GM23248 (cell line): ENCODE measurements at places on chromosomes 1 and 21. TPM values are rescaled to one million over a fixed set of nuclear protein-coding genes. Genes with fewer than 3 reads are reported as not detected.

The BMP8A gene
- total RNA-seq = not detected in 2 replicates

The DISC1 gene
- total RNA-seq = 1.2 and 2.0 TPM in 2 replicates

The TRPM2 gene
- 0.13 and 0.22 TPM in 2 replicates for total RNA-seq

The PCAT6 gene
- total RNA-seq = not detected in 2 replicates

The ITLN1 gene
- total RNA-seq = not detected in 2 replicates

The TNNI3K gene
- not detected in 2 replicates for total RNA-seq

The DDX59 gene
- 14.2 and 19.2 TPM in 2 replicates for total RNA-seq

DNA sequence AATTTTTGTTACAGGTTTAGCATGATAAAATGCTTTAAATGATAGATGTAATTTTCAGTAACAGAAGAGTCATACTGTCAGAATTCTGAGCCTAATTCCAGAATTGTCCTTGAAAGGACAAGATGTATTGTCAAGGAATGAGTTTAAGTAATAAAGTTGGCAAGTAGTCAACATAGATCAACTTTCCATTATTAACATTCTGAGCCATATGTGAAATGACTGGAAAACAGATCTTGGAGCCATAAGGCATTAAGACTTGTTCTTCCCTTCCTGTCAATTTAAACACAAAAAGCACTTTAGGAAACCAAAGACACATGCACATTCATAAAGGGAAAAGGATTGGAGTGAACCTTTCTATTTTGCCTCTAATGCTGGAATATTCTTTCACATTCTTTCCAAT lies 107.0 kb downstream of the ODF2L start:
- H3K4me1 ChIP-seq = no peaks in the 10 kb centered on the region
- H3K4me3 ChIP-seq = no peak overlapping the region
- DNase-seq = no peak
- H3K36me3 ChIP-seq = no peaks in the 10 kb centered on the region
- no peaks in the 10 kb centered on the region for H3K27me3 ChIP-seq

DNA sequence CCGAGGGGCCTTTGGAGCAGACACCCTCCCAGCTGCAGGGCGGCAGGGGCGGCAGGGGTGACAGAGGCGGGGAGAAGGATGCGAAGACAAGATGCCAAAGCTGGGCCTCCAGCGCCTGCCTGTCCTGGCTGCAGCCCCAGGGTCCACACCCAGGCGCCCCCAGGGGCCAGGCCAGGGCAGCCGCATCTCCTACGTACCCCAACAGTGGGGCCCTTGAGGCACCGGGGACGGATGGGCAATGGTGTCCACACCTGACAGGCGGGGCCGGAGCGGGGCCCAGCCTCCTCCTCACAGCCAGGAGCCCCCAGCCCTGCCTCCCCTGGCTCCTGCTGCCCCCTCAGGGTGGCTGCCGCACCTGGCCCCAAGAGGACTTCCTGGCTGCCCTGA lies 7.2 kb downstream of the B3GALT6 start:
- no peak overlapping the region for H3K4me3 ChIP-seq
- H3K4me1 ChIP-seq = no peaks in the 10 kb centered on the region
- H3K27ac ChIP-seq = no peak overlapping the region
- no peaks in the 10 kb centered on the region for H3K27me3 ChIP-seq

DNA sequence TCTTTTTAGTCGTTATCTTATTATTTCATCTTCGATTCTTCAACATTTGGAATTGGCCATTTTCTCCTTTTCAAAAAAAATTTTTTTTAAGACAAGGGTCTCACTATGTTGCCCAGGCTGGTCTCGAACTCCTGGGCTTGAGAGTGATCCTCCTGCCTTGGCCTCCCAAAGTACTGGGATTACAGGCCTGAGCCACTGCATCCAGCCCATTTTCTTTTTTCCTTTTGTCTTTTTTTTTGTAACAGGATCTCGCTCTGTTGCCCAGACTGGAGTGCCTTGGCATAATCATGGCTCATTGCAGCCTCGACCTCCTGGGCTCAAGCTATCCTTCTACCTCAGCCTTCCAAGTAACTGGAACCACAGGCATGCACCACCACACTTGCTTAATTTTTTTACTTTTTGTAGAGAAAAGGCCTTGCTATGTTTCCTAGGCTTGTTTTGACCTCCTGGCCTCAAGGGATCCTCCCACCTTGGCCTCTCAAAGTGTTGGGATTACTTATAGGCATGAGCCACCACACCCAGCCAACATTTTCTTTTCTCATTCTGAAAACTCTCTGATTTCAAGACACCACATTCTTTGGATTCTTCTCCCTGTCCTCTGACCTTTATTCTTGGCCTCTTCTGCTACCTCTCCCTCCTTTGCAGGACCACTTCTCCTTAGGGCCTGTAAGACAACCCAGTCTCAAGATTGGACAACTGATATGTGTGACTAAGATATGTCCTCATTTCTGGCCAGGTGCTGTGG lies 6.0 kb upstream of the MAP1LC3C start:
- H3K27me3 ChIP-seq = no peaks in the 10 kb centered on the region
- H3K27ac ChIP-seq = no peak overlapping the region
- H3K4me1 ChIP-seq = peaks cover 26% of the 10 kb centered on the region
- no peak for DNase-seq
- no peak overlapping the region for H3K4me3 ChIP-seq
- H3K36me3 ChIP-seq = no peaks in the 10 kb centered on the region

- no peaks in the 10 kb centered on the region for H3K27me3 ChIP-seq
- peak overlapping the region; percentile 94 for H3K27ac ChIP-seq
- H3K4me1 ChIP-seq = peaks cover 22% of the 10 kb centered on the region
- DNase-seq = peak; percentile 88
- H3K4me3 ChIP-seq = peak overlapping the region; percentile 65
Observed at GRCh38 chr21:28454564-28455252, 538.0 kb downstream of the LTN1 start.

GRCh38 chr1:2317230-2318065 lies 73.9 kb downstream of the MORN1 start:
- no peak overlapping the region for H3K27ac ChIP-seq
- peaks cover 12% of the 10 kb centered on the region for H3K4me1 ChIP-seq
- H3K36me3 ChIP-seq = no peaks in the 10 kb centered on the region
- no peaks in the 10 kb centered on the region for H3K27me3 ChIP-seq
- H3K4me3 ChIP-seq = no peak overlapping the region
- no peak for DNase-seq

- no peaks in the 10 kb centered on the region for H3K27me3 ChIP-seq
- H3K27ac ChIP-seq = no peak overlapping the region
- peaks cover 5% of the 10 kb centered on the region; the same call in 1 of the 2 replicates for H3K36me3 ChIP-seq
- peaks cover 6% of the 10 kb centered on the region for H3K4me1 ChIP-seq
Observed at GRCh38 chr1:59516881-59517280, 220.0 kb downstream of the FGGY start.

GRCh38 chr1:12600880-12601633 lies 17.0 kb downstream of the DHRS3 start:
- peak; percentile 36 for DNase-seq
- H3K4me3 ChIP-seq = no peak overlapping the region
- H3K27me3 ChIP-seq = no peaks in the 10 kb centered on the region
- no peak overlapping the region for H3K27ac ChIP-seq

DNA sequence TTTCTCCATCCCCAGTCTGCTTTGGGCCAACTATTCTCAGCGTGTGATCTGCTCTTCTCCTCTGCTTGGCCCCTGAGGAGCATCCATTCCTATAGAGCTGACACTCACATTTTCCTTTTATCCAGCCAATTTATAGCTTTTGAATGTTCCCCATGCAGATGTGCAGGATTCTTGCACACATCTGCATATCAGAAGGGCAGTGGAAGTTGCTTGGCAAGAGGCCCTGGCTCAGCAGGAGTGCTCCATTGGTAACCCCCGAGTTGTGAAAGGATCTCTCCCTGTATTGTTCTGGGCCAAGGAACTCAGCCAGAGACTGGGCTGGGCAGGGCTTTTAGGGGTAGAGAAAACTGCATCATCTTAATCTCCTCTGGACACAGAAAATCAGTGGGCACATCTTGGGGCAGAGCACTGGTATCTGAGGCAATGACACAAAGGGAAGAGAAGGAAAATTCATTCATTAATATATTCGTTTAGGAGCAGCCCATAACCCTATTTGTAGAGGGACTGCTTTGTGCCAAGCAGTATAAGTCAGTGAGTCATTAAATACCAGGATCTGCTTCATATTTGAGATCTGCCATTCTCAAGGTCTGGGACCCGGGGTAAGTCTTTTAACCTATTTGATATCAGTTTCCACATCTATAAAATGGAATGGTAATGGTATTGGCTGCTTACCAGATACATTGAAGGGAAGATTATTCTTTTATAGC lies 31.0 kb upstream of the BEND5 start:
- H3K4me3 ChIP-seq = no peak overlapping the region
- no peaks in the 10 kb centered on the region; the same call in 1 of the 2 replicates for H3K27me3 ChIP-seq
- no peaks in the 10 kb centered on the region for H3K36me3 ChIP-seq
- H3K4me1 ChIP-seq = no peaks in the 10 kb centered on the region
- DNase-seq = no peak
- H3K27ac ChIP-seq = no peak overlapping the region

DNA sequence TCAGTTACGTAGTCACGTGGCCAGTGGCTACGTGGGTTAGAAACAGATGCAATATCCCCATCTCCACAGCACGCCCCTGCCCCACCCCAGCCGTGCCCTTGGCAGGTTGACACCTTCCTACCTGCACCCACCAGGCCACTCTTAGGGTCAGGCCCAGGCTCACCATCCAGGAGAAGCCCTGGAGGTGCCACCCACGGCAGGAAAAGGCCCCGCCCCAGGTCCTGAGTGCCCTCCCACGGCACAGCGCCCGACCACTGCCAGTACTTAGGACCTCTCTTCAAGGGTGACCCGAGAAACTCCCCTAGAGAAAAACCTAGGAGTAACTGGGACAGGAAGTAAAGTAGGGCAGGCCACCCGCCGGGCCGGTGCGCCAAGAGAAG lies 1.5 kb downstream of the C1orf35 start:
- no peak for DNase-seq
- peaks cover 20% of the 10 kb centered on the region; the same call in 1 of the 2 replicates for H3K36me3 ChIP-seq
- no peak overlapping the region for H3K27ac ChIP-seq
- peaks cover 9% of the 10 kb centered on the region for H3K4me1 ChIP-seq

DNA sequence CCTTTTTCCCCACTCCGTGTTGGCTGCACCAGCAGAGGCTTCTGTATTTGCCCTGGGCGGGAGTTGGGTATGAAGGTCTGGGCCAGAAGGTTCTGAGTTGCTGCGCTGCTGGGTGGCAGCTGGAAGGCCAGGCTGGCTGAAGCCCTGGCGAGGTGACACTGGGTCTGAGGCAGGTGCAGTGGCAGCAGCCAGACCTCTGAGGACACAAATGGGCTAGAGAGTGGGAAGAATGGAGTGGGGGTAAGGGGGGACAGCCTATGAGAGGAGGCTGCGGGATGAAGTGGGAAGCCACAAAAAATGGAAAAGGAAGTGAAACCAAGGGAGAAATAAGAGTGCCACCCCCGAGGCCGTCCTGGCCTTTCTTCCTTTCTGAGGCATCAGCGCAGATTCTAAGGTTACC lies 53.2 kb downstream of the STX6 start:
- no peak for DNase-seq
- no peaks in the 10 kb centered on the region for H3K27me3 ChIP-seq
- no peak overlapping the region for H3K27ac ChIP-seq
- no peak overlapping the region for H3K4me3 ChIP-seq

DNA sequence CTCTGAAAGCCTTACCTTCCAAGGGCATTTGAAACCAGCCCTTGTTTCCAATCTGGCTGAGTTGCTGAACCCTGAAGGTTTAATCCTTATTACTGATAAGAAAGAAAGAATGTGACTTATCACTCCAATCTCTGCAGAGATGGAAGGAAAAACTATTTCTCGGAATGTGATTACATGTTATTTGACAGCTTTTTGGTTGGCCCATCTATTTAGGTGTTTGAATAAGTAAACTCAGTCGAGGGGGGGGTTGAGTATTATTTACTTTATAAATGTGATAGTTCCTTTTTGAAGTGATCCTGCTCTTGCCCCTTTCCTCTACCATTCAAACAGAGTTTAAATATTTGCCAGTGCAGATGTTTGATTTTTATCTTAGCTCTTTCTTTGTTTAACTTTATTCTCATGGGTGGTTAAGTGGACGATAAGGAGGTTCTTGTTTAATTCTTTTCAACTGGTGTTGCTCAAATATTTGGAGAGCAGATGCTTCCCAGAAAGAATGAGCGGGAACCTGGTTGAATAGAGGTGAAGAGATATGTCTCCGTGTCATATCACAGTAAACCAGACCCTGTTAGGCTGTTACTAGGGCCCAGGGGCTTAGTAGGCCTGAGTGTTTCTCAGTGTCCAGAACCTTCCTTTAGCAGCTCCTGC lies 126.1 kb downstream of the CACHD1 start:
- H3K36me3 ChIP-seq = no peaks in the 10 kb centered on the region
- no peak for DNase-seq
- no peak overlapping the region for H3K27ac ChIP-seq
- H3K27me3 ChIP-seq = no peaks in the 10 kb centered on the region
- peaks cover 26% of the 10 kb centered on the region for H3K4me1 ChIP-seq

DNA sequence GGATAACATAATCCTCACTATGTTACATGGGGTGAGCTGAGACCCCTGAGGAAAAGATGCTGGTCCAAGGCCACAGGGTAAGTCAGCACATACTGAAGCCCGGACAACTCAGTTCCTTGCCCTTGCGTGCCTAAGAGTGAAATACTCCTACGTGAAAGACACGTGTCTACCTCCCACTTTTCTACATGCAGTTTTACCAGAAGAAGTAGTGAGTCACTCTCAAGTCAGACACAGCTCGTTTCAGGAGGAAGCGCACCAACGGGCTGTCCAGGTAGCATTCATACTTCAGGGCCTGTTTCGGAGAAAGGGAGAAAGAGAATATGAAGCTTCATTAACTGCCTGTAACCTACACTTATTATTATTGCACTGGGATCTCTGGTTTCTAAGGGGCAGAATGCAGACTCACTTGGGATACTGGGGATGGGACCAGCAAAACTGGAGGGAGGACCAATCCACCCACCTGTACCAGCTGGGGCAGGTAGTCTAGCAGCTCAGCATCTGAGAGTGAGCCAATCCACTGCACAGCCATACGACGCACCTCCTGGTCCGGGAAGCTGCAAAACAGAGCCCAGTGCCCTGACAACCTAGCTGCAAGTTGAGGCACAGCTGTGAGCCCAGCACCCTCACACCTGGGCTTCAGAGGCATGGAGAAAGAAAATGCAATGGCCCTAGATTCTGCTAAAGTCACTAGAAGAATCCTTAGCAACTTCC lies 32.4 kb upstream of the PPP1R15B start:
- DNase-seq = no peak
- H3K27me3 ChIP-seq = no peaks in the 10 kb centered on the region
- no peaks in the 10 kb centered on the region for H3K36me3 ChIP-seq
- H3K4me1 ChIP-seq = peaks cover 6% of the 10 kb centered on the region

GRCh38 chr1:105664495-105664894 lies 1392.0 kb upstream of the PRMT6 start:
- no peaks in the 10 kb centered on the region for H3K36me3 ChIP-seq
- no peak overlapping the region for H3K4me3 ChIP-seq
- no peaks in the 10 kb centered on the region for H3K4me1 ChIP-seq
- no peak for DNase-seq
- no peak overlapping the region for H3K27ac ChIP-seq

DNA sequence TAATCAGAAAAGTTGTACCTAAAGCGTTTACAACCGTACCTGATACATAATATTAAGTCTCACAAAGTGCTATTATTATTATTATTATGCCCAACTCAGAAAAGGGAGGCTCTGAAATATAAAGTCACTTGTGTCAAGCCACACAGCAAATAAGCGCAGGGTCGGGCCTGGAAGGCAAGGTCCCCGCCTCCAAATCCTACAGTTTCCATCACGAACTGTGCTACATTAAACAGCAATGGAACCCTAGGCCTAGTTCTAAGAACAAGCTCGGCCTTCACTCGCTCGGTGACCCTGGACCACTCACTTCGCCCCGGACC lies 549 bp downstream of the PARS2 start:
- H3K4me1 ChIP-seq = peaks cover 11% of the 10 kb centered on the region; the same call in 1 of the 2 replicates
- no peaks in the 10 kb centered on the region for H3K27me3 ChIP-seq
- DNase-seq = peak; percentile 59
- H3K4me3 ChIP-seq = peak overlapping the region; percentile 84
